ENCODE measurements at places on chromosomes 6 and 20. TPM values are rescaled to one million over a fixed set of nuclear protein-coding genes. Genes with fewer than 3 reads are reported as not detected.

DNA sequence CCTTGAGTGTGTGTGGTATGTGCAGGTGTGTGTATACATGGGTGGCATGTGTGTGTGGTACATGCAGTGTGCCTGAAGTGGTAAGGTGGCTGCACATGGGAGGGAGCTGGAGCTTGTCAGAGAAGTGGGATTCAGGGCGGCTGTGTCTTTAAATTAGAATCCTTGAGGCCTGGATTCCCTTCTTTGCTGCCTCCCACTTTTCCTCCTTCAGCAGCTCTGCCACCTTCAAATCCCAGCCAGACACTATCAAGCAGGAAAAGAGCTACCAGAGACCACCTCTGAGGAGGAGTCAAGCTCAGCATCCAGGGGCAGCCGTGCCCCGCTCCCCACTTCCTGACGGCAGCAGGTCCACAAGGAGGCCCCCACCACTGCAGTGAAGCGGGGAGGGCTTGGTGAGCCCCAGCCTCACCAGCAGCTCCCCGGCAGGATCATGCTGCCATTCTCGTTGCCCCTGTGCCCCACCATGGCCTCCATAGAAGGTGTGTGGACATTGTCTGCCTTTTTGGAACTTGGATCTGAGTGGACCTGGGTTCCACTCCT, 131.0 kb upstream of the MLN start:
- no peaks in the 10 kb centered on the region for H3K36me3 ChIP-seq
- H3K4me1 ChIP-seq, result no peaks in the 10 kb centered on the region
- DNase-seq, result no peak
- H3K27ac ChIP-seq, result no peak overlapping the region
- peaks cover 2% of the 10 kb centered on the region for H3K27me3 ChIP-seq

GRCh38 chr6:37004044-37004980, 1.1 kb upstream of the FGD2 start:
- H3K4me1 ChIP-seq, result peaks cover 38% of the 10 kb centered on the region
- DNase-seq, result no peak
- peak overlapping the region; percentile 88 for H3K27ac ChIP-seq
- peaks cover 7% of the 10 kb centered on the region for H3K36me3 ChIP-seq
- 0 out of 2 replicates have a peak overlapping the region, but pooled peaks have one; percentile 81 for H3K4me3 ChIP-seq
- no peaks in the 10 kb centered on the region for H3K27me3 ChIP-seq

- H3K27ac ChIP-seq, result no peak overlapping the region
- H3K4me3 ChIP-seq, result no peak overlapping the region
- H3K27me3 ChIP-seq, result no peaks in the 10 kb centered on the region
- no peak for DNase-seq
- no peaks in the 10 kb centered on the region for H3K36me3 ChIP-seq
These were observed 205.0 kb downstream of the KCNQ5 start for GRCh38 chr6:72826744-72827438.

DNA sequence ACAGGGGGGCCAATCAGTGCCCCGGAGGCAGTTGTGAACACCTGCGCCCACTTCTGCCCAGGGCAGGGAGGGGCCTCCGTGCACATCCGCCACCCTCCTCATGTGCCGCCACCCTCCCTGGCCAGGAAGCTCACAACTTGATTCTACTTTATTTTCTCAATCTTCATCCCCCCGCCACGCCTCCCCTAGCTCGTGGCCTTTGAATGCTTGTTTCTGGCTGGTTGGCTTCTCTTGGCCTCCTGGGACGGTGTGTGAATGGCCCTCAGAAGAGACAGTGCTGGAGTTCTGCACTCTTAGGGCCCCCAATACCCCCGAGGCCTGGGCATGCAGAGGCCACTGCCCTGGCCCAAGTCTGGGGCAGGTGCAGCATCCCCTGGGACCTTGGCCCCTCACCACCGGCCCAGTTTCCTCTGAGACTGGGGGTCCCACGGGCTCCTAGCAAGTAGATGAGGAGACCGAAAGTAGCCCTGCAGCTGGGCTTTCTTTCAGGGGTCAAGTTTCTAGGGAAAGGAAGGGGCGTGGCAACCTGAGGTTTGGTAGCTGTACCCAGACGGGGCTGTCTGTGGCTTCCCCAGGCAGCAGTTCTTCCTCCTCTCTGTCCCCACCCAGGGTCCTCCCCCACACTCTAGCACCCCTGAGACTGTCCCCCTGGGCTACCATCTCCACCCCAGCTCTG, 1.3 kb downstream of the RGS19 start:
- H3K27ac ChIP-seq, result peak overlapping the region; percentile 85
- peak overlapping the region; percentile 83 for H3K4me3 ChIP-seq
- no peaks in the 10 kb centered on the region for H3K27me3 ChIP-seq
- no peak for DNase-seq
- peaks cover 22% of the 10 kb centered on the region for H3K4me1 ChIP-seq
- no peaks in the 10 kb centered on the region for H3K36me3 ChIP-seq

GRCh38 chr20:14295238-14295637, 42.2 kb downstream of the FLRT3 start:
- H3K36me3 ChIP-seq, result no peaks in the 10 kb centered on the region
- H3K4me1 ChIP-seq, result no peaks in the 10 kb centered on the region
- H3K27ac ChIP-seq, result no peak overlapping the region
- no peaks in the 10 kb centered on the region for H3K27me3 ChIP-seq
- H3K4me3 ChIP-seq, result no peak overlapping the region

- peaks cover 20% of the 10 kb centered on the region for H3K4me1 ChIP-seq
- H3K27ac ChIP-seq, result no peak overlapping the region
- no peak overlapping the region for H3K4me3 ChIP-seq
- no peaks in the 10 kb centered on the region for H3K27me3 ChIP-seq
- no peak for DNase-seq
These were observed 156.4 kb downstream of the OR2B2 start for GRCh38 chr6:27755768-27756167.

DNA sequence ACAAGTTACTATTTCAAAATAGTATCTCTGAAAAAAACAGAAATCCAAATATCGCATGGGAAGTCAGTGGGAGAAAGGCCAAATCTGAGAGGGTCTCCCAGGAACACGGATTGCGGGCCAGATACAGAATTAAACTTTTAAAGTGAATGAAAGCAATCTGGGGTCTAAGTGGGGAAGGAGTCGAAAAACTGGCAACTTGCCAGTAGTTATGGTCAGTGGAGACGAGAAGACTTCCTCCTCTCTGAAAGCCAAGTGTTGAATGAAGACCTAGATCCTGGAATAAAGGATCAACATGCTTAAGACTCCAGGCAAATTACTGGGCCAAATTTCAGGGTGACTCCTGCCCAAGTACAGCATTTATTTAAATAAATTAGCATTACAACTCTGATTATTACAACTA, 123.6 kb downstream of the BFSP1 start:
- no peak for DNase-seq
- H3K27me3 ChIP-seq, result 0 out of 2 replicates have a peak, but pooled peaks cover 6% of the 10 kb centered on the region
- H3K36me3 ChIP-seq, result no peaks in the 10 kb centered on the region
- H3K27ac ChIP-seq, result no peak overlapping the region
- no peaks in the 10 kb centered on the region for H3K4me1 ChIP-seq

DNA sequence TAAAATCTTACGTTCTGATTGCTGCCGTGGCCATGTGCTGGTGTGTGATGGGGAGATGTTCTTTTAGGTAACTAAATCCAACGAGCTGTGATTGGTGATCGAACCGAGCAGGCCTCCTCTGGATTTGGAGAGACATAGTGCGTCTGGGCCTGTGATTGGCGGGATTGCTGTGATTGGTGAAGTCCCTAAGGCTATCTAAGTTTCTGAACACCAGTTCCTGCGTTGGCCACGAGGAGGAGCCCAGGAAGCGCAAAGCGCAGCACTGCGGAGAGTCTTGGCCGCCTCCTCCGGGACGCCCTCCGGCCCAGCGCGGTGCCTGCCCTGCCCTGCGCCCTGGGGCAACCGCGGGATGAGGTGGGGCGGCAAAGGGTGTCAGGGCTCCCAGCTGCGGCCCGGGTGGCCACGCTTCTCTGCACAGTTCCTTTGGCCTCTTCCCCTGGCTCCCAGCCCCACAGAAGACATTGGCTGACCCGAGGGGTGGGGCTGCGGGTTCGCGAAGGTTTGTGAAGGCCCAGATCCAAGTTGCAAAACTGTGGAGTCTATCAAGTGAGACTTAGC, 33.0 kb downstream of the HNF4A start:
- H3K36me3 ChIP-seq, result no peaks in the 10 kb centered on the region
- no peak for DNase-seq
- no peaks in the 10 kb centered on the region for H3K4me1 ChIP-seq
- H3K4me3 ChIP-seq, result no peak overlapping the region
- no peak overlapping the region for H3K27ac ChIP-seq

The FOXF2 gene
- not detected for total RNA-seq

The MATN4 gene
- total RNA-seq, result not detected

The PAX1 gene
- total RNA-seq, result not detected

The NTSR1 gene
- not detected for total RNA-seq

The ZSCAN9 gene
- total RNA-seq, result 17.0 TPM

The SLC32A1 gene
- total RNA-seq, result not detected

The MUC21 gene
- total RNA-seq, result not detected

The DEFB125 gene
- total RNA-seq, result not detected

The WFDC5 gene
- total RNA-seq, result not detected

All from GM12878 (cell line).